ENCODE measurements at places on chromosomes 5 and 9. TPM values are rescaled to one million over a fixed set of nuclear protein-coding genes. Genes with fewer than 3 reads are reported as not detected.

KCNV2 gene
- polyA plus RNA-seq = not detected

PCDHA4 gene
- polyA plus RNA-seq = 0.05 TPM

DNA sequence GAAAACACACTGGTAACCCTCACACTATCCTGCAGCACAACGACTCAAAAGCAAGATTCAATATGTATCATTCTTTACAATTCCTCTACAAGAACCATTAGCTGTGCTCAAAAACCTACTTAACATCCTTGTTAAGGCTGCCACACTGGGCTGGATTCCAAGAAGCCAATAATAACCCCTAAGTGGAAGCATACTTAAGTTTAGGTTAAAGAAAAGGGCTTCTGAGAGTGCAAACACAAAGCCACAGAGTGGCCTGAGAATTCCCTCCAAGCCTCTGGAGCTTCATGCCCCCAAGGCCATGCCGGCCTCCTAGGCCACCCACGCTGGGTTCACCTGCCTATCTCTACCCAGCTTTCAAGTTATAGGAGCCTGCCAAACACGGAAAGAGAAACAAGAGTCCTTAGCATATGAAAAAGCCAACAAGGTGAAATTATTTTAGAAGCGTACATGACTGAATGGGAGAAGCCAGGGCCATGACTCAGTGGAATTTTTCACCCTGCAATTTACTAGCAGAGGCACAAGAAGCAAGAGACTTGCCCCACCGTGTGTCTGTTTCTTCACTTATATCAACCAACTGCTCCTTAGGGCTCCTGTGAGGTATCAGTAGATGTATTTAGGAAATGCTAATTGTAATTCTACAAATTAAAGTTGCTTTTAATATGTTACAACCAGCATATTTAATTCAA, 293.0 kb downstream of the SPOCK1 start:
- no peak for DNase-seq
- no peak overlapping the region for H3K27ac ChIP-seq
- H3K27me3 ChIP-seq = no peaks in the 10 kb centered on the region
- H3K36me3 ChIP-seq = no peaks in the 10 kb centered on the region
- H3K4me1 ChIP-seq = peaks cover 1% of the 10 kb centered on the region
- H3K4me3 ChIP-seq = no peak overlapping the region

DNA sequence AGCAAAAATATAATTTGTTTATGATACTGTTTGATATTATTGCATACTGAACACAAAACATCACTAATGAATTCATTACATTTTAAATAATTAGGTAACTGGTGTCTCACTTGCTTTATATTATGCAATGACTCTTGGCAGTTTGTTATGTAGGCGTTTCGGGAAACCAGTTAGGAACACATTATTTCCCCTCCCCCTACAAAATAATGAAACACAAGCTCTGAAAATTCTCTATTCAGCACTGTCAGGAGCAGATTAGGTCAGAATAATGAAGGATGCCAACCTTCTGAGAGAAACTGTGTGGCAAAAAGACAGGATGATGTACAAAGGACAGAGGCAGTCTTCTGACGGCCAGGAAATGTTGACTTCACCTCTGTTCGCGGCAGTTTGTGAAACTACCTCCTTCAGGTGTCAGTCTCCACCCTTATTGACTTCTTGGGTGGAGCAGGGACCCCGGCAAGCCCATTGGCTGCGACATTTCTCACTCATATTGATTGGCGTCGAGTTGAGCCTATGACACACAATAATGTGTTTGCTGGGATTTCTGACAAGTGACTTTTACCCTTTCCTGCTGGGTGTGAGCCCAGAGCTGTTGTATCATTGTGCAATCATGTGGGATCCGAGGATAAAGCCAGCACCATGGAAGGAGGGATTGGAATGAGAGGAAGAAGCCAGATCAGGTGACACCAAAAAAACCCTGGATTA, 33.9 kb downstream of the SH3PXD2B start:
- H3K27ac ChIP-seq = no peak overlapping the region
- no peak overlapping the region for H3K4me3 ChIP-seq
- H3K4me1 ChIP-seq = no peaks in the 10 kb centered on the region
- DNase-seq = peak; percentile 73

- no peak overlapping the region for H3K4me3 ChIP-seq
- H3K27ac ChIP-seq = peak overlapping the region; percentile 76
- DNase-seq = peak; percentile 87
- peaks cover 2% of the 10 kb centered on the region for H3K36me3 ChIP-seq
Observed at GRCh38 chr5:32232441-32233219, 58.5 kb upstream of the GOLPH3 start.

- H3K4me3 ChIP-seq = no peak overlapping the region
- peak; percentile 38 for DNase-seq
- H3K4me1 ChIP-seq = no peaks in the 10 kb centered on the region
- no peaks in the 10 kb centered on the region for H3K27me3 ChIP-seq
- no peak overlapping the region for H3K27ac ChIP-seq
- no peaks in the 10 kb centered on the region for H3K36me3 ChIP-seq
Observed at GRCh38 chr5:179177711-179178575, 117.8 kb downstream of the ZNF354C start.

RGS7BP gene
- polyA plus RNA-seq = 3.5 TPM

AHRR gene
- polyA plus RNA-seq = 0.13 TPM

DNA sequence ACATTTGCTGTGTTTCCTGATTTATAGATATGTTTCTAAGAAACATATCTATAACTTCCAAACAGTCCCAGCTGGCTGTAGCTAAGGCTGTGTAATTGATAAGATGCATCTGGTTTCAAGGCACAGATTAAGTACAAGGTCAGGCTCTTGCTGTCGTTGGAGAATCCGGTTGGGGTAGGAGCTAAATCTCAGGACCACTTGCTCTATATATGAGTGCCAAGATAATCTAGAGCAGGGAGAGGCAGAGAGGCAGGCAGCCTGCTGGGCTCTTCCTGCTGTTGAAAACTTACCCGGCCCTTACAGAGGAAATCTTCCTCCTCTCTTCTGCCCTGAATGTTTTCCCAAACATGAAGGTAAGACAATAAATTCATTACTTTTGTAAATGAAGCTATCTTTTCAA, at the start of gene C7:
C7 (plus strand) TSS at position 234 of the 400 bp plus-strand sequence; CDS start at position 348, 114 bp downstream.
- no peaks in the 10 kb centered on the region for H3K36me3 ChIP-seq
- H3K4me1 ChIP-seq = no peaks in the 10 kb centered on the region
- no peak for DNase-seq

DNA sequence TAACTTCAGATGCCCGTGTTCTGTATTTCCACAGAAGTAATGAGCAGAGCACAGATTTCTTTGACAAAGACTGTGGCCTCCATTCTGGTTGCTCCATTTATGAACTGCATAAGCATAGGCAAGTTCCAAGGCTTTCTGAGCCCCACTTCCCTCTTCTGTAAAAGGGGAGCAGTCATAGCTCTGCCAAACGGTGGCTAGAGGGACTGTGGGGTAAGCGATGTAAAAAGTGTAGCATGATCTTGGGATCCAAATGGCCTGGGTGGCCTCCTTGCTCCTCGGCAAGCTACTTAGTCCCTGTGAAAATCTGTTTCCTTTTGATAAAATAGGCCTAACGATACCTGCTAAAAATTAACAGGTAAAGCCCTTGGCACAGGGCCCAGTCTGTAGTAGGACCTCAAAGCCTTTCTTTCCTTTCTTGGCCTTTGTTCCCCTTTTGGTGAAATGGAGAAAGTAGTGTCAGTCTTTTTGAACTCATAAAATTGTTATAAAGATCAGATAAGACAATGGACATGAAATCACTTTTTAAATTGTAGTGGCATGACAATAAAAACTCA, 646.6 kb downstream of the ACTL7B start:
- H3K27me3 ChIP-seq = no peaks in the 10 kb centered on the region
- H3K36me3 ChIP-seq = no peaks in the 10 kb centered on the region
- no peak overlapping the region for H3K4me3 ChIP-seq
- DNase-seq = no peak
- peaks cover 3% of the 10 kb centered on the region for H3K4me1 ChIP-seq

DNA sequence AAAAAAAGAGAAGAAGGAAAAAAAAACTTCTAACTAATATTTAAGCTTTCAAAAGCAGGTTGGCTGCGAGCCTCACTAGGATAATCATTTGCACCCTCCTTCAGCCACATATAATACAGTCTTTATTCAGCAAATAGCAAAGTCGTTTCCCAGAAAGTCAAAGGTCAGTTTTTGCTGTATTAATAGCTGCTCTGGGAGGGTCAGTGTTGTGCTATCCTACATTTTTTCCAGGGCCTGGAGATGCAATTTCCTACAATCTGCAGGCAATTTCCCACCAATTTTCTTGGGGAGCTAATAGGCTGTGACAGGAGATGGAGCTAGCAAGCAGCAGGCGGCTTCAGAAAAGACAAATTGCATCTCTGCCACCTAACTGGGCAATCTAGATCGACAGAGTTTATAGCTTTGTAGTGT, 136.8 kb downstream of the TLE1 start:
- no peak for DNase-seq
- no peaks in the 10 kb centered on the region for H3K36me3 ChIP-seq
- H3K27ac ChIP-seq = no peak overlapping the region
- H3K4me1 ChIP-seq = no peaks in the 10 kb centered on the region
- H3K4me3 ChIP-seq = no peak overlapping the region

GRCh38 chr5:129906177-129906887, 2.1 kb downstream of the CHSY3 start:
- DNase-seq = peak; percentile 59
- no peak overlapping the region for H3K27ac ChIP-seq
- no peaks in the 10 kb centered on the region for H3K4me1 ChIP-seq
- H3K27me3 ChIP-seq = no peaks in the 10 kb centered on the region

- H3K27me3 ChIP-seq = no peaks in the 10 kb centered on the region
- H3K4me1 ChIP-seq = no peaks in the 10 kb centered on the region
- H3K36me3 ChIP-seq = no peaks in the 10 kb centered on the region
- no peak for DNase-seq
- H3K27ac ChIP-seq = no peak overlapping the region
- H3K4me3 ChIP-seq = no peak overlapping the region
Observed at GRCh38 chr5:1099926-1100663, 11.8 kb downstream of the SLC12A7 start.

- no peak overlapping the region for H3K4me3 ChIP-seq
- H3K36me3 ChIP-seq = no peaks in the 10 kb centered on the region
- no peak for DNase-seq
- H3K27ac ChIP-seq = no peak overlapping the region
- no peaks in the 10 kb centered on the region for H3K4me1 ChIP-seq
Observed at GRCh38 chr5:82222597-82223574, 55.3 kb downstream of the RPS23 start.

DNA sequence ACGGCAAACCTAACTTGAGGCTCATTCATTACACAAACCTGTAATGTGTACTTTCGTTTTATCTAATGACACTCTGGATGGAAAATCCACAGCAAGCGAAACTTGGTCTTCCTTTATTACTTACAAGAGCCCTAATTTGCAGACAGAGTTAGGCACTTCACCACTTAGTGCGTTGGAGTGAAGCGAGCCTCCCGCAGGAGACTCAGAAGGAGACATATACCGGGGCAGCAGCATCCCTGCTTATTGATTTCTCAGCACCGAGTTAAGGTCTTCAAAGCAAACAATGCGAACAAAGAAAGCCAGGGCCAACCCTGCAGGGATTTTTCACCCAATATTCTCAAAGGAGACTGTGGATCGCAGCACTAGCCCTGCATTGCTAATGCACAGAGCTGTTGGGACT, 28.6 kb downstream of the LSM11 start:
- no peak for DNase-seq
- no peaks in the 10 kb centered on the region for H3K36me3 ChIP-seq
- no peak overlapping the region for H3K27ac ChIP-seq

GRCh38 chr9:2967766-2968165, 123.9 kb upstream of the PUM3 start:
- H3K27ac ChIP-seq = no peak overlapping the region
- no peaks in the 10 kb centered on the region for H3K36me3 ChIP-seq
- DNase-seq = no peak
- H3K27me3 ChIP-seq = no peaks in the 10 kb centered on the region
- no peaks in the 10 kb centered on the region for H3K4me1 ChIP-seq

CENPH gene
- polyA plus RNA-seq = 3.3 TPM

DNA sequence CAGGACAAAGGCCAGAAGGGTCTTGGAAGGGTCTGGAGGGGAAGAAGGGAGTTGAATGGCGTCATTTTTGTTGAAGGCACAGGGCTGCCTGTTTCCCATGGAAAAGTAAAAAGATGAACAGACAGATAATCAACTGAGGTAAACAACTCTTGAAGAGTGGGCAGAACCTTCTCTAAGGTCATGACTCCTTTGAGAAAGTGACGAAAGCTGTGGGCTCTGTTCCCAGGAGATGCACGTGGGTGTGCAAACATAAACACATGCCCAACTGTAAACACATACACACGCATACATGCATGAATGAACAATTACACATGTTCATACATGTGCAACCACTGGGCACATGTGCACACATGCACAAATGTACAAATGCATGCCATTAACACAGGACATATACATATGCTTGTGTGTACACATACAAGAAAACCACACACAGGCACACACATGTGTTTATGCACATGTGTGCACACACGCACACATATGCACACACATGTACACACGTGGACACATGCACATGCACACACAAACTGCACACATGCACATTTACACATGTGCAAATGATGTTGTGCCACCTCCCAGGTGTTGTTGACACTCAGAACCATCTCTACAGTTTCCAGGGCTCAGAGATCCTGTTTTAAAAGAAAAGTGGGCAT, 143.3 kb downstream of the GADD45G start:
- no peak overlapping the region for H3K4me3 ChIP-seq
- H3K4me1 ChIP-seq = no peaks in the 10 kb centered on the region
- DNase-seq = no peak
- no peak overlapping the region for H3K27ac ChIP-seq
- no peaks in the 10 kb centered on the region for H3K36me3 ChIP-seq

GRCh38 chr9:128992995-128993394, 35.1 kb downstream of the SH3GLB2 start:
- no peak overlapping the region for H3K4me3 ChIP-seq
- DNase-seq = no peak
- peaks cover 8% of the 10 kb centered on the region for H3K36me3 ChIP-seq
- H3K27me3 ChIP-seq = no peaks in the 10 kb centered on the region

DNA sequence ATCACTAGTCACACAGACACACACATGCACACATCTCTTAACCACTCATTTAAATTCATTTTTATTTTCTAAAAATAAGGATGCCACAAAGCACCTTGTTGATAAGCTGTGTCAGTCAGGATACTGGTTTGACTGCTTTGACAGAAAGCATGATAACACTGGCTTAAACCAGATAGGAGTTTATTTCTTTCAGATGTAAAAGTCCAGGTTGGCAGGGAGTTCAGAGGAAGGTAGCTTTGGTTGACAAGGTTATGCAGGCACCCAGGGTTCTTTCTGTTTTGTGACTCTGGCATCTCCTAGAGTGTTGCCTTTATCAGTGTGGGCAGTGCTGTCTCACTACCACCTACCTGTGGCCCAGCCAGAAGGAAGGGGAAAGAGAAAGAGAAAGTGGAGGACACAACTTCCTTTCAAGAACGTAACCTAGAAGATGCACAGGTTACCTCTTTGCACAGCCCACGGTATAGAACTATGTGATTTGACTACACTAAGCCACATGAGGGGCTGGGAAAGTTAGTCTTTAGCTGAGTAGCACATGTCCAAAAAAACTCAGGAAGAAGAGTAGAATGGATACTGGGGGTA, 334.7 kb downstream of the OSTF1 start:
- no peaks in the 10 kb centered on the region for H3K27me3 ChIP-seq
- no peak overlapping the region for H3K27ac ChIP-seq
- H3K4me3 ChIP-seq = no peak overlapping the region

Measured in aorta (tissue), 5 donors.